ENCODE measurements at places on chromosomes 11 and 22. TPM values are rescaled to one million over a fixed set of nuclear protein-coding genes. Genes with fewer than 3 reads are reported as not detected.

- DNase-seq, result no peak
Measured at GRCh38 chr11:130635937-130636630, 187.6 kb downstream of the ADAMTS15 start.

- no peak for DNase-seq
Measured at GRCh38 chr11:131038597-131038996, 122.3 kb upstream of the SNX19 start.

The SPDYC gene
- total RNA-seq, result not detected

GRCh38 chr11:71499546-71499945, 27.5 kb upstream of the KRTAP5-7 start:
- DNase-seq, result no peak

GRCh38 chr11:111448831-111449557, 63.2 kb downstream of the BTG4 start:
- no peak for DNase-seq

The RANGAP1 gene
- 133 TPM for total RNA-seq

DNA sequence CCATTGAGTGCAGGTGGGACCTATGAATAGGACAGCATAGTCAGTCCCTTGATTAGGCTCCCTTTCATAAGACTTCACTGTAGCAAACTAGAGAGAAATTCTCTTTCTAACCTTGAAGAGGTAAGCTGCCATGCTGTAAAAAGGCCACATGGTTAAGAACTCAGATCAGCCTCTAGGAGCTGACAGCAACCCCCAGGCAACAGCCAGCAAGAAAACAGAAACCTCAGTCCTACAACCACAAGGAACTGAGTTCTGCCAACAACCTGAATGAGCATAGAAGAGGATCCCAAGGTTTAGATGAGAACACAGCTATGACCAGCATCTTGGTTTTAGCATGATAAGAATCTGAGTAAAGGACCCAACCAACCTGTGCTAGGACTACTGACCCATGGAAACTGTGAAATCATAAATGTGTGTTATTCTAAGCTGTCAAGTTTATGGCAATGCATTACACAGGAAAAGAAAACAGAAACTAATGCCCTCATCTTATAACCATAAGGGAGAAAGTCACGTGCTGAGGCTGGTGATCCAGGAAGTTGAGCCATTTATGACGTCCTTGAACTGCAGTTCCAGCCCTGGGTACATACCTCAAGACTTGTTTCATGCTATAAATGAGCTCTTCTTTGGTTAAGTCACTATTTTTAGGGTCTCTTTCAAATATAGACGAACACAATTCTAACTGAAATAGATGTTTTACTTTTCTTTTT, 43.3 kb downstream of the RAB38 start:
- no peak for DNase-seq

DNA sequence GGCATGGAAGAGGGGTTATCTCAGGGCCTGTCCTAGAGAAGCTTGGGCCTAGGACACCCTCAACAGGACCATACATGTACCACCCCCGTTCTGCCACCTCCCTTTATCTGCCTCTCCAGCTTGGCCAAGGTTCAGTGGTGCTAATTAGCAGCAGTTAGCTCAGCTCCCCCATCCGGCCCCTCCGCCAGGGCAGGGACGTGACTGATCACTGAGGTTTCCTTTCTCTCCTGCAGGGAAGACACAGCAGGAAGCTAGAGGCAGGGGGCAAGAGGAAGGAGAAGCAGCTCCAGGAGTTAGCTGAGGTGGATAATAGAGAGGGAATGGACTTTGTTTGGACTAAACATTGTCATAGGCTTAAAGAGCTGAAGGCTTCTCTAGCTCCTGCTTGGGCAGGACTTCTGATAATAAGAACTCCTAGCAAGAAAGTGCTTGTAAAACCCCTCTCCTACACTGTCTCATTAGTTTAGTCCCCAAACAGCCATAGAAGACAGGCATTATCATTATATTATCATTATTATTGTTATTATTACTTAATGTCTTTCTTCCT, 53.8 kb downstream of the BUD13 start:
- no peak for DNase-seq

DNA sequence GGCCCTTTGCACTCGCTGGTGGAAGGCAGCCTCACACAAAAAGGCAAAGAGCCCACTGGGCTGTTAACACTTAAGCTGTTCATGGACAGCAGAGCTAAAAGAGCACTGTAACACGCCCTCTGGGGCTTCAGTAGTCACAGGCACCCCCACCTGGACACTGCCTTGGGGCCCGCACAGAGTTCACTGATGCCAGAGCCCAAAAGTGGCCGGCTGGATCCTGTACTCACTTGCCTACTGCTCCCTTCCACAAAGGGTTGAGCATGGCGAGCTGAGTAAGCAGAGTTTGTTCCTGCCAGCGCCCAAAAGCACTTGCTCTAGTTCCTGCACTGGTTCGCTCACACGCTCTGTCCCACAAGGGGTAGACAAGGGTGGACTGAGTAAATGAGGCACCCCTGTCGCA, 78.8 kb downstream of the RELT start:
- no peak for DNase-seq

DNA sequence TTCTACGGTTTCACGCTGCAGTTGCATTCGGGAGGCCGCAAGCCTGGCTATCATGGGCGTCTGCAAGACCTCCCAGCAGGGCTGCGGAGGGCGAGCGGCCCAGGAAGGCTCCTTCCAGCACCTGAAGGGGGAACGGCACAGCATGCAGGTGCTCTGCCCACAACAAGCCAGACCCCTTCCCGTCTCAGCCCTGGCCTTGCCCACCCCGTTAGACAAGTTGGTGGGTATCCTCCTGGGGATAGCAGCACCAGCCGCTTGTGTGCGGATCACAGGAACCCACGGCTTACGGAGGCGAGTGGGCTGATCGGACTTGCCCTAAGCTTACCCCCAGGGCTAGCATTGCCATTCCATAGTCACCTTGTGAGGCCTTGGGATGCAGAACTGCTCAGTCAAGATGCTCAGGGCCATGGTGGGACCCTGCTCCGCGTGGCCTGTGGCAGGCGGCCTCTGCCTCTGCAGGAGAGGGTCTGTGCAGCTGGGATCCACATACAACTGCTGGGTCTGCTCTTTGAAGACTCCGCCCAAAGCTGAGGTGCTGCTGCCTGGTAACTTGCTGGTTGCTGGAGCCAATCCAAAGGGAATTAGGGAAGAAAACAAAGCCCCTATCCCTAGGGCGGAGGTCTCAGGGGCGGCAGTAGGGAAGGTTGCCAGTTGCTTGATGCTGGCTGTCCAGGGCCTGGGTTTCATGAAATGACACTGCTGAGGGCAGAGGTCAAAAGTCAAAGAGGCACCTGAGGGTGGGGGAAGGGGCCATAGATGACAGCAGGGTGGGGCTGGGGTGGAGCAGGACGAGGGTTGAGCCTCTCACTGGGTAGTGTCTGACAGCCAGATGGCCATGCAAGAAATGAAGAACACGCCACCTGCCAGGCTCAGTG, 1.4 kb upstream of the OSBPL5 start:
- no peak for DNase-seq

The NXPE4 gene
- total RNA-seq, result not detected

The LYVE1 gene
- 0.27 TPM for total RNA-seq

The GP1BB gene
- 1.8 TPM for total RNA-seq

DNA sequence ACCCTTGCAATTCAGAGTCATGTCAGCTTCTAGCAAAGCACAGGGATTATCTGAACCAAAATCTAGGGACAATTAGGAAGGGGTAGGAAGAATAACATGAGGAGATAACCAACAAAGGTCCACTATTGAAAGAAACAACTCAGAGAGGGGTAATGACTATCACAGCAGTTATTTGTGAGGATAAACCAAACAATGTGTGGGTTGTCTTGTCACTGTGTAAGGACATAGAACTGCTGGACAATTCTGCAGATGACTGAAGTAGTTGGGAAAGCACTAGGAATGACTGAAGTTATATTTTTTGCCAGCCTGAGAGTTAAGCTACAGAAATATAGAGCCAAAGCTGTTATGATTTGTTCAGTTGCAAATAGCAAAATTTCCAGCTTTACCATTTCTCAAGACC, 858.4 kb upstream of the CCDC90B start:
- DNase-seq, result no peak

- no peak for DNase-seq
Measured at GRCh38 chr11:16561150-16561549, 177.3 kb upstream of the C11orf58 start.
